ENCODE measurements at places on chromosomes 6 and 20. TPM values are rescaled to one million over a fixed set of nuclear protein-coding genes. Genes with fewer than 3 reads are reported as not detected.

- H3K4me1 ChIP-seq, result no peaks in the 10 kb centered on the region
- H3K27ac ChIP-seq, result no peak overlapping the region
- no peak for DNase-seq
- H3K36me3 ChIP-seq, result no peaks in the 10 kb centered on the region
- no peak overlapping the region for H3K4me3 ChIP-seq
Measured at GRCh38 chr6:56096946-56097621, 150.3 kb downstream of the COL21A1 start.

DNA sequence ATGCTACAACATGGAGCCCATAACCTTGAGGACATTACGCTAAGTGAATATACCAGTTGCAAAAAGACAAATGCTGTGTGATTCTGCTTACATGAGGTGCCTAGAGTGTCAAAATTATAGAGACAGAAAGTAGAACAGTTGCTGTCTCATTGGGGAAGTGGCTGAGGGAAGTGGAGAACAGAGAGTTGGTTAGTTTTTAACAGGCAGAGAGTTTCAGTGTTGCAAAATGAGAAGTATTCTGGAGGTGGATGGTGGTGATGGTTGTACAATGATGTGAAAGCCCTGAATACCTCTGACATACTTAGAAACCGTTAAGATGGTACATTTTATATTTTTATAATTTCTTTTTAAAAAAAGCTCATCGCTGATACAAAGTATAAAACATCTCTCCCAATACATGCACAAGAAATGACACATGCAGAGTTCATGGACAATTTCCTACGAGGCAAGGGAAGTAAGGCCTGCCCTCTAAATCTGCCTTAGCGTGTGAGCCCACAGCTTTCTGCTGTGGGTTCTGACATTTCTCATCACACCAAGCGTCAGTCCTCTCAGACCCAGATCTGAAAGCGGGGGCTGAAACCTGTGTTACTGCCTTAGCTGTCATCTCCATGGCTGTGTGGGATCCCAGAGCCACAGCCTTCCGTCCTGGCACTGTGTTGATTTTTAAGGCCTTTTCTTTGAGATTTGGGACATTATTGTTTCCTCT, 126.0 kb downstream of the RNASET2 start:
- no peaks in the 10 kb centered on the region for H3K4me1 ChIP-seq
- H3K27ac ChIP-seq, result no peak overlapping the region
- no peaks in the 10 kb centered on the region for H3K36me3 ChIP-seq

DNA sequence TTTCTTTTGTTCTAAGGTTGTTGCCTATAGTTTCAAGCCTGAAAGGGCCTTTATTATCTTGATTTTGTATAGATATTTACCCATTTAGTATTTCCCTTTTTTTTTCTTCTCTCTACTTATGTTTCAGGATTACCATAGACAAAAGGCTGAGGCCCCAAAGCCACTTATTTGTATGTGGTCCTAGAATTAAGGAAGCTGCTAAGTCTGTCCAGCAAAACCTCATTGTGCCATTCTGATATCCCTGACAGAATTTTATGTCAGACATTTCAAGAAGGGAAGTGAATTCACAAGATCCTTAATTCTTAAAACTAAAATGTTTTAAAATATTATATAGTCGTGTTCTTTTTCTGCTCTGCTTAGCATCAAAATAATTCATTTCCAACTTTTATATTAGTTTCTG, 6.9 kb downstream of the HAO1 start:
- H3K27me3 ChIP-seq, result no peaks in the 10 kb centered on the region
- H3K36me3 ChIP-seq, result no peaks in the 10 kb centered on the region
- peaks cover 5% of the 10 kb centered on the region for H3K4me1 ChIP-seq

- no peak overlapping the region for H3K4me3 ChIP-seq
- H3K27me3 ChIP-seq, result no peaks in the 10 kb centered on the region
- no peak for DNase-seq
- H3K36me3 ChIP-seq, result no peaks in the 10 kb centered on the region
Measured at GRCh38 chr20:59382157-59382725, 81.8 kb downstream of the EDN3 start.

- no peaks in the 10 kb centered on the region for H3K36me3 ChIP-seq
- no peaks in the 10 kb centered on the region for H3K4me1 ChIP-seq
- no peak for DNase-seq
- no peaks in the 10 kb centered on the region for H3K27me3 ChIP-seq
- H3K27ac ChIP-seq, result no peak overlapping the region
- no peak overlapping the region for H3K4me3 ChIP-seq
Measured at GRCh38 chr6:93139408-93140081, 279.8 kb downstream of the EPHA7 start.

TRIM31 gene
- 0.19 TPM for total RNA-seq

GRCh38 chr6:107813555-107814194, 10.4 kb downstream of the SCML4 start:
- H3K27ac ChIP-seq, result no peak overlapping the region
- H3K4me1 ChIP-seq, result no peaks in the 10 kb centered on the region
- no peaks in the 10 kb centered on the region for H3K36me3 ChIP-seq
- DNase-seq, result no peak

TSPO2 gene
- not detected for total RNA-seq

COL9A3 gene
- 2.0 TPM for total RNA-seq

MYH7B gene
- total RNA-seq, result 0.07 TPM

CALHM6 gene
- 55.3 TPM for total RNA-seq

- no peaks in the 10 kb centered on the region for H3K36me3 ChIP-seq
- H3K27ac ChIP-seq, result no peak overlapping the region
- peaks cover 4% of the 10 kb centered on the region for H3K4me1 ChIP-seq
- no peak for DNase-seq
- H3K27me3 ChIP-seq, result no peaks in the 10 kb centered on the region
Measured at GRCh38 chr20:8530022-8530421, 398.0 kb downstream of the PLCB1 start.

GRCh38 chr6:125195526-125195925, 42.0 kb downstream of the TPD52L1 start:
- H3K36me3 ChIP-seq, result no peaks in the 10 kb centered on the region
- DNase-seq, result no peak
- no peaks in the 10 kb centered on the region for H3K27me3 ChIP-seq
- peaks cover 86% of the 10 kb centered on the region for H3K4me1 ChIP-seq
- no peak overlapping the region for H3K4me3 ChIP-seq

- H3K4me1 ChIP-seq, result no peaks in the 10 kb centered on the region
- no peak overlapping the region for H3K4me3 ChIP-seq
- no peaks in the 10 kb centered on the region for H3K27me3 ChIP-seq
- DNase-seq, result no peak
- no peak overlapping the region for H3K27ac ChIP-seq
- H3K36me3 ChIP-seq, result no peaks in the 10 kb centered on the region
Measured at GRCh38 chr6:24344976-24345375, 12.9 kb downstream of the DCDC2 start.

GRCh38 chr6:52299653-52300052, 15.1 kb upstream of the MCM3 start:
- no peak for DNase-seq
- no peak overlapping the region for H3K4me3 ChIP-seq
- H3K4me1 ChIP-seq, result no peaks in the 10 kb centered on the region
- no peaks in the 10 kb centered on the region for H3K36me3 ChIP-seq
- no peak overlapping the region for H3K27ac ChIP-seq
- H3K27me3 ChIP-seq, result no peaks in the 10 kb centered on the region

DNA sequence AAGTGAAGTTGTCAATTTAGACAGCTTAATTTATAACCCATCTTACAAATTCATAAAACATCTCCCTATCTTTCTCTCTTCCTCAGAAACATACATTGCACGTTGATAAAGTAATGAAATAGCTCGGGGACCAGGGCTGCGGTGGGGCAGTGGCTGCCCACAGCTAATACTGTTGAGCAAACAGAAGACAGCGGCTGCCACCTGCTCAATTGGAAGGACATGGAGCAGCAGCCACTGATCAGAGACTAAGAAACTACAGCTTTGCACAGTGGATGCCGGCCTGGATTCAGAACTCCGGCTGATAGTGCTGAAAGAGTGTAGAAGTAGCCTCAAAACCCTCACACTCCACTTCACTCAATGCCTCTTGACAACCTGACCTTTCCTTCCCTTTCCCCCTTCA, 157.9 kb upstream of the PDE10A start:
- H3K27me3 ChIP-seq, result no peaks in the 10 kb centered on the region
- H3K4me3 ChIP-seq, result no peak overlapping the region
- no peaks in the 10 kb centered on the region for H3K4me1 ChIP-seq
- no peaks in the 10 kb centered on the region for H3K36me3 ChIP-seq
- no peak for DNase-seq

DNA sequence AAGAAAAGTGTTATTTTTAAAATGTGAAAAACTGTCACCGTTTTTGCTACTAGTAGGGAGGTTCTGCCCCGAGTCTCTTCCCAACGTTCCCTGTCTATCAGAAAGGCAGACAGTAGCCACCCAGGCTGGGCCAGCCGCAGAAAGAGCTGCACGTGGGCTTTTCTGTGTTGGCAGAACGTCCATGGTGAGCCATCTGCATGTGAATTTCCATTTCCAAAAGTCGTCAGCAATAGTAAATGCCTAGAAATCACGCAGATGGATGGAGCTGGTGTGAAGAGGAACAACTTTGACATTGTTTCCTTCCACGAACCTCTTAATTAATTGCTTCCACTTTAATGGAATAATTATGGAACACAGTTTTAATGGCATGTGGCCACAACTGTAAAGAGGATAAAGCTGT, 97.5 kb downstream of the FAM120B start:
- DNase-seq, result no peak
- H3K4me3 ChIP-seq, result no peak overlapping the region
- no peak overlapping the region for H3K27ac ChIP-seq
- H3K4me1 ChIP-seq, result no peaks in the 10 kb centered on the region

- no peaks in the 10 kb centered on the region for H3K36me3 ChIP-seq
- DNase-seq, result no peak
- no peak overlapping the region for H3K27ac ChIP-seq
- peaks cover 17% of the 10 kb centered on the region for H3K4me1 ChIP-seq
- H3K27me3 ChIP-seq, result no peaks in the 10 kb centered on the region
Measured at GRCh38 chr6:134714679-134715078, 235.2 kb downstream of the ALDH8A1 start.

DNA sequence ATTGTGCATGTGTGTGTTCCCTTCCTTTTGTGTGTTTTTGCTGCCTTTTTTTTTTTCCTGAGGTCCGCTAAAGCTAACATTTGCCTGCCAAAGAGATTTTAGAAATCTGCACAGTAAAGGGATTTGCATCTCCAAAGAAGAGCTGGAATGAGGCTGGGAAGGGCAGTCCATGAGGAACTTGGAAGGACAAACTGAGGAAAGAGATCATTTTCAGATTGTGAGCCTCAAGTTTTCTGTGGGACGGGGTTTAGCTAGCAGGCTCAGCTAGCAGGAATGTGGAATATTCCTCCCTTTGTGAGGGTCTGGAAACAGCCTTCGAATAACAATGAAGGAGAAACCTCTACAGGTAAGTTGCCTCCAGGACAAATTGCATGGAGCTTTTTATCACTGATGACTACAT, 3.8 kb downstream of the INSM1 start:
- no peak overlapping the region for H3K4me3 ChIP-seq
- DNase-seq, result no peak
- H3K4me1 ChIP-seq, result no peaks in the 10 kb centered on the region
- H3K27ac ChIP-seq, result no peak overlapping the region

TMEM244 gene
- total RNA-seq, result not detected

DNA sequence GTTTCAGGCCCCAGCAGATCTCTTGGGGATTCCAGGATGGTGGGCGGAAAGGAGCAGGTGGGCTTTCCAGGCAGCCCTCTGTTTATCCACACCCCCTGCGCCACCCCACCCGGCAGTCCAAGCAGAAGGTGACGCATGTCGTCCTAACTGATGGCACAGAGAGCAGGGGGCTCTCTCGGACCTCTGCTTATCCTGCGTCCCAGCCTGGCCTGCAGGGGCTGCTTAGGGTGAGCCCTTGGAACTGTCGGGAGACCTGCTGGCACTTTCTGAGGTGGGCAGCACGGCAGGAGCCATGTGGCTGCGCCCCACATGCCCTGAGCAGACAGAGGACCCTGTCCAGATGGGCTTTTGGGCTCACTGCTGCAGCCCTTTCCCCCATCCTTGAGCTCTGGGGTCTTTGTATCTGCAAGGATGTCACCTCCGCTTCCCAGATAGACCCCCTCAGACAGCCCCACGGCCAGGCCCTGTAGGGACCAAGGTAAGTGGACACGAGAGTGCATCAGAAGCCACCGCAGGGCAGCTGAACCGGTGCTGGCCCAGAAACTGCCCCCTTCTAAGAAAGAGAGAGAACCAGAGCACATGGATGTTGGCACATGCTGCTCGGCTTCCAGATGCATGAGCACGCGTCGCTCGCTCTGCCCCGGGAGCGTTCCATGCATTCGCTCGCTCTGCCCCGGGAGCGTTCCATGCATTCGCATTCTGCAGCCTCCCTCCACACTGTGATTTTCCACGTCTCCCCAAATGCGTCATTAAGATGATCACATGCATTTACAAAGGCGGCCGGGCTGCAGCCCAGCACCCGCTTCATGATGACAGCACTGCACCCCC, 246.7 kb downstream of the TAF4 start:
- H3K36me3 ChIP-seq, result no peaks in the 10 kb centered on the region
- no peaks in the 10 kb centered on the region for H3K27me3 ChIP-seq
- H3K4me3 ChIP-seq, result no peak overlapping the region
- no peak for DNase-seq

DNA sequence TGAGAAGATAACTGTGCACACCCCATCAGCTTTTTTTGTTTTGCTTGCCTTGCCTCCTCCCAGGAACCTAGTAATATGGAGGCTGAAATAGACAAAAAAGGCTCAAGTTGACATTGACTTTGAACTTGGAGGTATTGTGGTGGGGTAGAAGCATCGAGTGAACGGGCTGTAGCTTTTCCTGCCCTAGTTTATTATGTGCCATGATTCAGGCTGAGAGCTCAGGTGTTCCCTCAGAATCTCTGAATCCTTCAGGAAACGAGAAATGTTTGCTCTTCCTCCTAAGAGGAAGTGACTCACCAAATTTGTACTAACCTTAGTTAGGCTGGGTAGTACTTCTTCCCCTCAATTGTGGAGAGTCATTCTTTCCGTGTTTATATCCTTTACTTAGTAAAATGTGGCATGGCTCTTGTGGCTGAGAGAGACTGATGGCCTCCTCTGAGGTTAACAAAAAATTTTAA, 98.8 kb downstream of the SASH1 start:
- H3K36me3 ChIP-seq, result no peaks in the 10 kb centered on the region
- H3K4me3 ChIP-seq, result no peak overlapping the region
- no peaks in the 10 kb centered on the region for H3K4me1 ChIP-seq
- peak overlapping the region; percentile 35 for H3K27ac ChIP-seq

EEF1A2 gene
- 71.1 TPM for total RNA-seq

Measured in adrenal gland (tissue), 19 donors.